CD4-positive, alpha-beta T cell (primary cell): ENCODE measurements at places on chromosomes 13 and 19. TPM values are rescaled to one million over a fixed set of nuclear protein-coding genes. Genes with fewer than 3 reads are reported as not detected.

DNA sequence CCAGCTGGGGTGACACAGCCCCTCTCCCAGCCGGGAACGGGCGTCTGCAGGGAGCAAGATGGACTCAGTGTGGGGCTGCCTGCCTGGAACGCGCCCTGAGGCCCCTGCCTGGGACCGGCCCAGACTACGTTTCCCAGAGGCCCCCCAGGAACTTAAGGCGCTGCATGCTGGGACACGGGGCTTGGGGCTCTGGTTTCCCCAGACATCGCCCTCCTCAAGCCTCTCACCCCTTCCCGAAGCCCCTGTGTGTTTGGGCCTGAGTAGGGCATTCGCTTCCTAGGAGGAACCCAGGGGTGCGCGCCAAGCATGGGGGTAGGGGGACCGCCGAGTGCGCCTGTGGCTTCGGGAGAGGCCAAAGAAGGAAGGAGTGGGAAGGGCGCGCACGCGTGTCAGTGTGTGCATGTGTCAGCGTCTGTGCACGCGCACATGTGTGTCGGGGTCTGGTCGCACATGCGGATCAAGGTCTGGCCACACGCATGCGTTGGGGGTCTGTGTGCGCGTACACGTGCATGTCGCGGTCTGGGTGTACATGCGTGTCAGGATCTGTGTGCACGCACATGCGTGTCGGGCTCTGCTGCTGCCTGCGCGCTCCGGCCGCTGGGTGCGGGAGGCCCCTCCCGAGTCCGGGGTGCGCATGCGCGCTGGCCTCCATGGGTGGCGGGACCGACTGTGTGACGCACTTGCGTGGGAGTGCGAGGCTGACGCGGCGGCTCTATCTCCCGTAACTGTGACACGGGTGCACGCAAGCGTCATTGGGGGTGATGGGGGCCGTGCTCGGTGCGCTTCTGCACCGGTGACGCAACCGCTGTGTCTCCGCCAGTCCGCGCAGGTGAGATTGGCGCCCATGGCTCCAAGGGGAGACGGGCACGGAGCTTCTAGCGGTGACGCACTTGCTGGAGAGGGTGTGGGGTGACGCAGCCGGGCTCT is 16.2 kb downstream of the ZNF331 start:
- H3K4me1 ChIP-seq, result peaks cover 17% of the 10 kb centered on the region
- peak overlapping the region; percentile 89 for H3K4me3 ChIP-seq
- H3K27ac ChIP-seq, result peak overlapping the region; percentile 82
- H3K27me3 ChIP-seq, result no peaks in the 10 kb centered on the region
- peak; percentile 93 for DNase-seq
- H3K36me3 ChIP-seq, result peaks cover 15% of the 10 kb centered on the region

DNA sequence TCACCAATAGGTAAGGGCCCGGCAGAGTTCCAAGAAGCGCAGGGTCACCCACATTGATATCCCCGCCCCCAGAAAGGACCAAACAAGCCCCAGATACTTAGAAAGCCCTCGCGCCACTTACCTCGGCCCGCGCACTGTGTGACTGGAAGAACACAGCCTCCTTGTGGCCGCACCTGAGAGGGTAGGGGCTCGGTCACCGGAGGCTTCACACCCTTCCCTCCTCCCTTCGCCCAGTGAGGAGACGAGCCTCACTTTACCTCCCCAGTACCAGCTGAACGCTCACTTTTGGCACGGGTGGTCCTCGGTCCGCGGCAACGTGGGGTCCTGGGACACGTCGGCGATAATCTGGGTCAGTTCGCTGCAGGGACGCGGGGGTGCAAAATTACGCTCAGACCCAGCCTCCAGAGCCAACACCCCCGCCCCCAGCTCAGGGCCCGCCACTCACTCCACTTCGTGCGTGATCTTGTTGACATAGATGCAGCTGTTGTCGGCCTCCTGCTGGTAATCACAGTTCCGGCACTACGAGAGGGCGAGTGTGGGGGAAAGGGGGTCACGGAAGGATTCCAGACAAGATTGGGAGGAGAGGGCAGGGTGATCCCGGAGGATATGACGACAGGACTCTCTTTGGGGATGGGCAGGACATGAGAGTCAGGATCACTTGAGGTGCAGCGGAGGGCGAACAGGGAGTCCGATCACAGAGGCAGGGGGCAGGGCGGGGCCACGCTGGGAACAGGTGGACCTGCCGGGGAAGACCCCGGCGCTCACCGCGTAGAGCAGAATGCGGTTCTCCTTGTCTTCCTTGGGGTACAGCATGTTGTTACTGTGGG is 568 bp downstream of the POLR2I start:
- no peak for DNase-seq
- peak overlapping the region; percentile 97 for H3K4me3 ChIP-seq
- peaks cover 40% of the 10 kb centered on the region for H3K4me1 ChIP-seq

DNA sequence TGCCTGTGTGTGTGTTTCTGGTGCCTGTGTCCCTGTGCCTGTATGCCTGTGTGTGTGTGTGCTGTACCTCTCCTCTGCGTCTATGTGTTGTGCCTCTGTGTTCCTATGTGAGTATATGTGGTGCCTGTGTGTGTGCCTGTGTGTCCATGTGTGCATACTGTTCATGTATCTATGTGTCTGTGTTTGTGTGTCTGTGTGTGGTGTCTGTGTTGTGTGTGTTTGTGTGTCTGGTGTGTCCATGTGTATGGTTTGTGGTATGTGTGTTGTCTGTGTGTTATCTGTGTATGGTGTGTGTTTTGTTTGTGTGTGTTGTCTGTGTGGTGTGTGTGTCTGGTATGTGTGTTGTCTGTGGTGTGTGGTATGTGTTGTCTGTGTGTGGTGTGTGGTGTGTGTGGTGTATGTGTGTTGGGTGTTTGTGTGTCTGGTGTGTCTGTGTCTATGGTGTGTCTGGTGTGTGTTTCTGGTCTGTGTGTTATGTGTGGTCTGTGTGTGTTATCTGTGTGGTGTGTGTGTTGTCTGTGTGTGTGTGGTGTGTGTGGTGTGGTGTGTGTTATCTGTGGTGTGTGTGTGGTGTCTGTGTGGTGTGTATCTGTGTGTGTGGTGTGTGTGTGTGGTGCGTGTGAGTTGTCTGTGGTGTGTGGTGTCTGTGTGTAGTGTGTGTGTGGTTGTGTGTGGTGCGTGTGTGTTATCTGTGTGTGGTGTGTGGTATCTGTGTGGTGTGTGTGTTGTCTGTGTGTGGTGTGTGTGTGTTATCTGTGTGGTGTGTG is 20.4 kb downstream of the HDGFL2 start:
- H3K27me3 ChIP-seq, result no peaks in the 10 kb centered on the region
- H3K36me3 ChIP-seq, result peaks cover 66% of the 10 kb centered on the region
- H3K4me3 ChIP-seq, result no peak overlapping the region
- no peak for DNase-seq

- H3K36me3 ChIP-seq, result no peaks in the 10 kb centered on the region
- H3K4me3 ChIP-seq, result no peak overlapping the region
- H3K27ac ChIP-seq, result no peak overlapping the region
- H3K4me1 ChIP-seq, result peaks cover 6% of the 10 kb centered on the region
- H3K27me3 ChIP-seq, result no peaks in the 10 kb centered on the region
- DNase-seq, result no peak
Measured at GRCh38 chr13:48979892-48980291, 4.2 kb downstream of the FNDC3A start.

GRCh38 chr13:48571126-48571913 is 38.4 kb upstream of the RCBTB2 start:
- H3K4me3 ChIP-seq, result peak overlapping the region; percentile 4
- peak; percentile 21 for DNase-seq
- H3K4me1 ChIP-seq, result peaks cover 26% of the 10 kb centered on the region
- H3K36me3 ChIP-seq, result no peaks in the 10 kb centered on the region
- peaks cover 4% of the 10 kb centered on the region for H3K27me3 ChIP-seq

DNA sequence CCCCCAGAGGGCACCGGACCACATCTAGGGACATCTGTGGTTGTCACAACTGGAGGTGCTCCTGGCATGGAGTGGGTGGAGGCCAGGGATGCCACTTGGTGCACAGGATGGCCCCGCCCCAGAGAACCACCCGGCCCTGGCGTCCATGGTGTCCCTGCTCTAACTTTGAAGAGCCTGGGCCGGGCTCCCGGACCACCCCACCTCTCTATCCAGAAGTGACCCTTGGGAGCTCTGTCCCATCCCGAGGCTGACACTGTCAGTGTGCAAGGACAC is 22.9 kb upstream of the MYDGF start:
- no peak overlapping the region for H3K4me3 ChIP-seq
- no peaks in the 10 kb centered on the region for H3K4me1 ChIP-seq
- peaks cover 89% of the 10 kb centered on the region for H3K36me3 ChIP-seq

DNA sequence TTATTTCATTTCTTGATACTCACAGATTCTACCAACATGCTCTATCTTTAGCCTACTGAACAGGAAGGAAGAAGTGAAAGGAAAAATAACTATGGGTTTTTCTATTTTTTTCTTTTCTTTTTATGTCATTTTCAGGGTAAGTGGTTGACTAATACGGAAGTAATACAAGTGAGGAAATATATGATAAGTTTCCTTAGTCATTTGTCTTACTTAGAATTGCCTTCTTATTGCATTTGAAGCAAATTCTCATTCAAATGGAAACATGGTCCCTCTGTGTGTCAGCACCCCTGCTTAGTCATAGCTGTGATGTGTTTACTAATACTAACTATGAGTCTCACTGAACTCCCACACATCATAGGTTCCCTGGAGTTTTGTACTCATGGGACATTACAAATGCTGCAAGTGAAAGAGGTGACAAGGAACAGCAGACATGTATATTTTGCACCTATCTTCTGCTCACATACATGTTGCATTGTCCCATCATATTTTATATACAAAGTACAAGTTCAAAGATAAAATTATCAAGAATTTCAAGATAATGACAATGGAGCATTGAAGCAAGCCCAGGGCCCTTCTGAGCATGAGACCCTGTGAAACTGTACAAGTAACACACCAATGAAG is 60.1 kb downstream of the DCT start:
- no peaks in the 10 kb centered on the region for H3K27me3 ChIP-seq
- H3K36me3 ChIP-seq, result no peaks in the 10 kb centered on the region
- H3K4me3 ChIP-seq, result no peak overlapping the region
- H3K27ac ChIP-seq, result no peak overlapping the region
- H3K4me1 ChIP-seq, result peaks cover 2% of the 10 kb centered on the region

DNA sequence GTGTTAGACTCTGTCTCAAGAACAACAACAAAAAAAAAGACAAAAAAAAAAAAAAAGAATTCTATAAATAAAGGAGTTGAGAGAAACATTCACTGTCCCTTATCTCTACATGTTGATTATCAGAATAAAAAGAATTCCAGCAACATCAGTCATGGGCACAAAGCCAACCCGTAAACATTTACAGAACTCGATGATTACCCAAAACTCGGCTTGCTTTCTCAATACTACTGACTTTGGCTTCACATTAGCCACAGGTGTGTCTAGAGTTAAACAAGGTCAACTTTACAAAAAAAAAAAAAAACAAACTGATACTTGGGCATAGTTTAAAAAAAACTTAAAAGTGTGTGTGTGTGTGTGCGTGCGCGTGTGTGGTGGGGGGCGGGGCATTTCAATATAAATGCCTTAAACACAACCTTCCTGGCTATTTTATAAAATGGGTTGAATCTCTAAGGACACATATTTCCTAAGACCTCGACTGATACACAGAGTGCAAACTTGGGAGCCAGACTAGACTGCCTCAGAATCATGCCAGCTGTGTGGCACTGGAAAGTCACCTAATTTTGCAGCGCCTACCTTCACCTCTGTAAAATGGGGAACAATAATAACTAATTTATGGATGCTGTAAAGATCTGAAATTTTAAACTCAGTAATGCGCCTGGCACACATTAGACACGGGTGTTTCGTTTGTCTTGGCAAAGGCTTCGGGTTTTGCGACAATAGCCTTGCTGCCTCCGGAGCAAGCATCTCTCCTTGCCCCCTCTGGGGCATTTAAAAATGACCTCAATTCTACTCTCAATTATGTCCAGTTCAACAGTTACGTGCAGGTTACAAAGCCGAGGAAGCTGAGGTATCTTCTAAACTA is 922 bp downstream of the EBPL start:
- peaks cover 19% of the 10 kb centered on the region for H3K4me1 ChIP-seq
- no peak overlapping the region for H3K27ac ChIP-seq
- no peak for DNase-seq
- H3K27me3 ChIP-seq, result no peaks in the 10 kb centered on the region
- no peaks in the 10 kb centered on the region for H3K36me3 ChIP-seq

DNA sequence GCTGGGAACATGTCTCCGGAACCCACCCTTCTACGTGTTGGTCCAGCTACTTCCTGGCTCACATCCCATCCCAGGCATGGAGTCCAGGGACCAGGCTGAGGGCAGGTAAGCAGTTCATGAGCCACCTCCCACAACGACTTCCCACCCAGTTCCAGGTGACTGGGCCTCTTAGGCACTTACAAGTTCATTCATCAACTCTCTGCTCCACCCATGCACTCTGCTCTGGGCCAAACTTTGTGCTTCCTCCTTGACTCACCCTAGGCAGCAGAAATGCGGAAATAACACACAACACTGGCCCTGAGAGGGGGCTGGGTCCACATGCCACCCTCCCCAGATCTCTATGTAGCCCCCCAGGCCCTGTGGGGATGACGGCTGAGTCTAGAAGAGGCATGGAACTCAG is 20.5 kb downstream of the IQCN start:
- H3K4me1 ChIP-seq, result peaks cover 8% of the 10 kb centered on the region
- H3K27ac ChIP-seq, result no peak overlapping the region
- DNase-seq, result no peak
- H3K36me3 ChIP-seq, result no peaks in the 10 kb centered on the region

DNA sequence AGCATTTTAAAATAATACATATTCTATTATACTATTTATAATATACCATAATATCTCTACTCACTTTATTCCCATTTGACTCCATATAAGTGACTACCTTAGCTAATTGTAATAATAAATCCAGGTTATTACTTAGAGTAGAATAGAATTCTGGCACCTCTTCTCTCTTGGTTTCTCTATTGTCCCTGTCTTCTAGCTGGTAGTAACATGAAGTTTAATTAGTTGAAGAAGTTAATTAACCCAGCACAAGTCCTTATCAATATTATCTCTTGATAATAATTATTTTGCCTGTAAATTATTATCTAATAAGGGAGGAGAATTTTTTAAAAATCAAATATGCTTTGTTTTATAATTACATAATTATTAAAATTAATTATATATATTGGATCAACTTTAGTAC is 1571.2 kb upstream of the PRR20A start:
- DNase-seq, result no peak
- no peaks in the 10 kb centered on the region for H3K4me1 ChIP-seq
- H3K27ac ChIP-seq, result no peak overlapping the region
- H3K4me3 ChIP-seq, result no peak overlapping the region

DNA sequence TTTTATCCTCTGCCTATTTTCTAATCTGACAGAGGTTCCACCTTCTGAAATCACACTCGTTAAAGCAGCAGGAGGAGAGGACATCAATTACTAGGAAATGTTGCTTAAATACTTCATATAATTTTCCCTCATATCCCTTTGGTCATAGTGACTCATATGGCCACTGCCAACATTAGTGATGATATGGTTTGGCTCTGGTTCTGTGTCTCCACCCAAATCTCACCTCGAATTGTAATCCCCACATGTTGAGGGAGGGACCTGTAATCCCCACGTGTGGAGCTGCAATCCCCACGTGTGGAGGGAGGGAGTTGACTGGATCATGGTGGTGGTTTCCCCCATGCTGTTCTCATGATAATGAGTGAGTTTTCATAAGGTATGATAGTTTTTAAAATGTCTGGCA is 618.4 kb upstream of the SLITRK5 start:
- no peaks in the 10 kb centered on the region for H3K36me3 ChIP-seq
- no peak overlapping the region for H3K4me3 ChIP-seq
- H3K4me1 ChIP-seq, result no peaks in the 10 kb centered on the region
- no peak overlapping the region for H3K27ac ChIP-seq
- no peaks in the 10 kb centered on the region for H3K27me3 ChIP-seq

The ZNF729 gene
- not detected for total RNA-seq

The NXNL1 gene
- not detected for total RNA-seq

The TMEM272 gene
- total RNA-seq, result 2.7 TPM

The TSKS gene
- 2.1 TPM for total RNA-seq

The CTXN1 gene
- total RNA-seq, result not detected

The LILRA2 gene
- 0.78 TPM for total RNA-seq

The SGCG gene
- total RNA-seq, result not detected

The PTGIR gene
- total RNA-seq, result 0.96 TPM

The SHANK1 gene
- total RNA-seq, result not detected
